Small intestine (tissue), 16 donors: ENCODE measurements at places on chromosomes 6 and 20.

DNA sequence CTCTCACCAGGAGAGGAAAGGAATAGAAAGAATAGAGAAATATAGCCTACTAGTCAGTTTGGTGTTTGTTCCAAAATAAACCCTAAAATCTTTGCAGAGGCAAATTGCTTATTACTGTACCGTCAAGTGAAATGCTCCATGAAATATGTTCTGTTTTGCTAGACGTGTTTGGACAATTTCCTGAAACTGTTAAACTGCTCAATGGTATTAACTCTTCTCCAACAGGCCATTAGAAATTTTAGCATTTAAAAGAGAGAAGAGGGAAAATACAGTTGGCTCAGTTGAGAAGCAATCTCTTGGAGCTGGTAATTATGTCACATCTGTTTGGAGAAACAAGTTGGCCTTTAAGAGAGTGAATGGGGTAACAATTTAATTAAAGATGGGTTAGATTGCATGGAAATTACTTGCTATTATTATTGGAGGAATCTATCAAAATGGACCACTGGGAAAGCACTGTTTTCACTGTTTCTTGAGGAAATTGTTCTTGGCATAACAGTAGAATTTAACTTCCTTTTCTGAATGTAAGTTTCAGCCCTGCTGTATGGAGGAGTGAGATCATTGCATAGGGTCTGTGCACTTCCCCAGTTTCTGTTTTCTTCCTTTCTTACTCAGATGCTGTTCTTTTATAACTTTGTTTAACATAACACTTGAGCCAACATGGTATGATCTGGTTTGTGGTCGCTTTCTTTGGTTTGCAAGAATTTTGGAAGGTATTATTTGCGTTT is 373.6 kb downstream of the PLCB1 start:
- H3K4me1 ChIP-seq = no peaks in the 10 kb centered on the region
- no peak overlapping the region for H3K4me3 ChIP-seq
- no peak for DNase-seq
- H3K27ac ChIP-seq = no peak overlapping the region
- no peaks in the 10 kb centered on the region for H3K27me3 ChIP-seq
- H3K36me3 ChIP-seq = no peaks in the 10 kb centered on the region

- H3K4me3 ChIP-seq = no peak overlapping the region
- no peak for DNase-seq
- no peaks in the 10 kb centered on the region for H3K4me1 ChIP-seq
- H3K36me3 ChIP-seq = no peaks in the 10 kb centered on the region
These were observed 22.5 kb upstream of the OPN5 start for GRCh38 chr6:47759364-47759763.

- H3K36me3 ChIP-seq = no peaks in the 10 kb centered on the region
- H3K27ac ChIP-seq = no peak overlapping the region
- H3K4me1 ChIP-seq = no peaks in the 10 kb centered on the region
- H3K27me3 ChIP-seq = no peaks in the 10 kb centered on the region
These were observed 533.1 kb upstream of the CDH4 start for GRCh38 chr20:60718743-60719480.

- no peak overlapping the region for H3K27ac ChIP-seq
- H3K4me3 ChIP-seq = no peak overlapping the region
- H3K27me3 ChIP-seq = peaks cover 11% of the 10 kb centered on the region
- no peak for DNase-seq
- no peaks in the 10 kb centered on the region for H3K4me1 ChIP-seq
These were observed 2.3 kb downstream of the SLPI start for GRCh38 chr20:45251884-45252560.

- no peaks in the 10 kb centered on the region for H3K27me3 ChIP-seq
- DNase-seq = no peak
- no peak overlapping the region for H3K4me3 ChIP-seq
- H3K36me3 ChIP-seq = no peaks in the 10 kb centered on the region
- H3K4me1 ChIP-seq = peaks cover 6% of the 10 kb centered on the region
These were observed 227.6 kb downstream of the ALDH8A1 start for GRCh38 chr6:134722200-134722870.

GRCh38 chr6:12392490-12392889 is 102.3 kb downstream of the EDN1 start:
- no peak overlapping the region for H3K27ac ChIP-seq
- no peaks in the 10 kb centered on the region for H3K36me3 ChIP-seq
- H3K4me1 ChIP-seq = peaks cover 2% of the 10 kb centered on the region
- no peaks in the 10 kb centered on the region for H3K27me3 ChIP-seq

GRCh38 chr6:117548797-117549301 is 53.5 kb downstream of the GOPC start:
- no peaks in the 10 kb centered on the region for H3K4me1 ChIP-seq
- no peak for DNase-seq
- no peaks in the 10 kb centered on the region for H3K36me3 ChIP-seq
- no peak overlapping the region for H3K4me3 ChIP-seq
- no peak overlapping the region for H3K27ac ChIP-seq
- H3K27me3 ChIP-seq = no peaks in the 10 kb centered on the region

- no peaks in the 10 kb centered on the region for H3K36me3 ChIP-seq
- no peaks in the 10 kb centered on the region for H3K4me1 ChIP-seq
- no peaks in the 10 kb centered on the region for H3K27me3 ChIP-seq
- no peak for DNase-seq
- H3K27ac ChIP-seq = no peak overlapping the region
- H3K4me3 ChIP-seq = no peak overlapping the region
These were observed 172.7 kb upstream of the NOX3 start for GRCh38 chr6:155628306-155628705.

DNA sequence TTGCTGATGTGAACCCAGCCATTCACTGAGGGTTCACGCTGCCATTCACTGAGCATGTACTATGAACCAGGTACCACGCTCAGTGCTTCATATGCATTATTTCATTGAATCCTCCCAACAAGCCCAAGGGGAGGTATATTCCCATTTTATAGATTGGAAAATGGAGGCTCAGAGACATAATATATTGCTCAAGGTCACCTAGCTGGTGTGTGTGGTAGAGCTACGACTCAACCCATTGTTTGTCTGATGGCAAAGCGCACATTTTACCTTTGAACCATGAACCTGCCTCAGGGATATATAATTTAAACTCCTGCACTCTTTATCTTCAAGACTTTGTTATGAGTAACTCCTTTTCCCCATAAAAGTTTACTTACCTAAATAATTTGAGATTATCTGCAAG is 28.3 kb downstream of the FERMT1 start:
- no peak for DNase-seq
- no peaks in the 10 kb centered on the region for H3K36me3 ChIP-seq
- H3K27me3 ChIP-seq = no peaks in the 10 kb centered on the region
- peak overlapping the region; percentile 63 for H3K27ac ChIP-seq
- no peak overlapping the region for H3K4me3 ChIP-seq

DNA sequence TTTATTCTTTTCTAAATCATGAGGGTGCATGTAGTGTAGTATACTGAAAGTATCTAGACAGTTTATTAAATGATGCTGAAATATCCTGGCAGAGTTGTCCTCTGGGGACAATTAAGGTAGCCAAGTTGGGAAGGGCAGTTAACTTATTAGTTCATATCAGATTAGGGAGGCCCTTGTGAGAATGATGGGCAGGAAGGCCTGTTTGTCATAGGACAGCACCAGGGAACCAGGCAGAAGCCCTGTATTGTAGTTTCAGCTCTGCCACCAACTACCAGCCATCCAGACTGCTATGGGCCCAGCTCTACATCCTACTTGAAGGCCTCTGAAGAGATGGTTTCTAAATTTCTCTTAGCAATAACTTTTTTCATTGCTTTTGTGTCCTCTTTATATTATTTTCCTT is 4.0 kb downstream of the MYLIP start:
- H3K36me3 ChIP-seq = no peaks in the 10 kb centered on the region
- H3K27me3 ChIP-seq = no peaks in the 10 kb centered on the region
- H3K4me3 ChIP-seq = no peak overlapping the region
- DNase-seq = no peak
- no peak overlapping the region for H3K27ac ChIP-seq
- H3K4me1 ChIP-seq = peaks cover 6% of the 10 kb centered on the region

DNA sequence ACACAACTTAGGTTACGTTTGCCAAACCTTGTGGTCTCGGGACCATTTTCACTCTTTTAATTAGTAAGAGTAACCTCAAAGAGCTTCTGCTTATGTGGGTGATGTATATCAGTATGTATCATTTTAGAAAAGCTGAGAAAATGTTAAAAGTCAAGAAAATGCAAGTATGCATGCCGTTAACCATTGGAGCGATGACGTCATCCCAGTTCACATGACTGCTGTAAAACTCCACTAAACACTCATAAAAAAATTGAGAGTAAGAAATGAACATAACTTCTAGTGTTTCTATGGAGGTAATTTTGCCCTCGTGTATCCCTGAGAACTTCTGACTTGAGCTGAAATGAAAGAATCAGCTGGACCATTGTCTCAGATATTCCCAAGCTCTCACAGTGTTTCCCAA is 250.0 kb upstream of the CDH4 start:
- no peaks in the 10 kb centered on the region for H3K27me3 ChIP-seq
- no peaks in the 10 kb centered on the region for H3K36me3 ChIP-seq
- no peak for DNase-seq
- H3K4me3 ChIP-seq = no peak overlapping the region
- H3K27ac ChIP-seq = no peak overlapping the region

DNA sequence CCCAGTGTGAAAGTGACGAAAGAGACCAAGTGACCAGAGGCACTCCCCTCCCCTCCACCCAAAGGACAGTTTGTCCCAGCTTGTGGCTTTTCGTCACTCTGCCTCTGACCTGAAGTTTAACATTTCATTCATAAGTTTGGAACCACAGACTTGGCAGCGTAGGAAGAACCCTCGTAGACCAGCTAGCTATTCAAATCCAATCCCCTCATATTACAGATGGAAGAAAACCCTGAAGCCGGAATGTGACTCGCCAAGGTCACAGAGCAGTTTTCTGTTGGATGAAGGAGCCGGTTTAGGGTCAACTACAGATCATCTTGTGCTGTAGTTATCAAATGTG is 3.9 kb upstream of the SYS1 start:
- no peak overlapping the region for H3K27ac ChIP-seq
- no peaks in the 10 kb centered on the region for H3K36me3 ChIP-seq
- peaks cover 44% of the 10 kb centered on the region for H3K4me1 ChIP-seq
- no peak for DNase-seq
- H3K27me3 ChIP-seq = no peaks in the 10 kb centered on the region
- no peak overlapping the region for H3K4me3 ChIP-seq

- H3K4me1 ChIP-seq = peaks cover 2% of the 10 kb centered on the region
- no peak for DNase-seq
- H3K36me3 ChIP-seq = no peaks in the 10 kb centered on the region
These were observed 160.2 kb downstream of the GMPR start for GRCh38 chr6:16398587-16398986.
